CD4-positive, alpha-beta T cell treated with Interleukin-2 at 100 ng/mL for 4 hours (primary cell): ENCODE measurements at places on chromosomes 11 and 22.
A peak's percentile ranks its signal among the peaks of the same experiment; 100 is the strongest.

- DNase-seq, result no peak
Observed at GRCh38 chr22:39435616-39436015, 21.2 kb upstream of the MGAT3 start.

DNA sequence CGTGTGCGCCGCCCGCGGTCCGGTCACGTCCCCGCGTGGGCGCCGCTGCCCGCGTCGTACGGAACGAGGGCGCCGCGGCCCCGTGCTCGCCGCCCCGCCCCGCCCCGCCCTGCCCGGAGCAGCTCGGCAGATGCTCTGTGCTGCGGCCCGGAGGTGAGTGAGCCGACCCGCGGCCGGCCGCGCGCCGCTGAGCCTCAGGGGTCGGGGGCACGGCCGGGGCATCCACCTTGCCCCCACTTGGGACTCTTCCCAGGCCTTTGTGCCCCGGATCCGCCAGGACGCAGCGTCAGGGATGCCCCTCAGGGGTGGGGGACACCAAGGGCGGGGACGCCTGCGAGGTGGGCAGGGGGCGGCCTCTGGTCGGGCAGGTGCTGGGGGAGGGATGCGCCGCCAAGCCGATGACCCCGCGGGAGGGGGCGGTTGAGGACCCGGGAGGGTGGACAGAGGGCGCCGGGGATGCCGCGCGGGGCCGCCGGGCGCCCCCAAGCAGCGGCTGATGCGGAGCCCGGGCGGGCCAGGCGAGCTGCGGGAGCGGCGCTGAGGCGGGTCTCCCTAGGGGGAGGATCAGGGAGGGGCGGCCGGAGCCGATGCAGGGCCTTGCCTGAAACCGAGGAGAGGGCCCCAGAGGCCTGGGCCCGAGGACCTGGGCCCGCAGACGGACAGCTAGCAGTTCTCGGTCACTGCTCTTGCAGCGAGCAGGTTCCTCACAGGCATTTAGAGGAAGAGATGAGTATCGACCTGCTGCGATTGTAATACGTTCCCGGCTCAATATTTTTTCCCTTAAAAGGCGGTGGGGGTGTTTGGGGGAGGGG lies at the start of gene GNAZ:
TSS of gene GNAZ (plus strand) at position 102 of the 812 bp plus-strand sequence. CDS start 25,177 bp downstream, outside the sequence.
- peak; percentile 6 for DNase-seq

- DNase-seq, result no peak
Observed at GRCh38 chr11:130087294-130087926, 17.7 kb downstream of the APLP2 start.

DNA sequence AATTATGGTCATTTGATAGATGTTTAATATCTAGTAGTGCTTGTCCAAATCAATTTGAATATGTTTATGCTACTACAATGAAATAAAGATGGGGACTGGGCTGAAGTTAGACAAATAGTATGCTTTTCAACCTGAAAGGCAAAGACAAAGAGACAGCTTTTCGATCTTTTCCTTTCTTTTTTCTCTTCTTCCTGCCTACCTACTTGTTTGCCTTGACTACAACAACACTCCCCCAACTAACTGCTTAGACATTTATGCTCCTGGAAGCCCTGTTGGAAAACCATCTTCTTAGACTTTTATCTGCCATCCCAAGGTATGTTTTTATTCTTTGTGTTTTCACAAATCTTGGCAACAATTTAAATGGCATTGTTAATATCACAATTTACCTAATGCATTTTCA lies 374.4 kb upstream of the DDI1 start:
- DNase-seq, result no peak

GRCh38 chr22:27399161-27399560 lies 402.4 kb downstream of the MN1 start:
- no peak for DNase-seq

GRCh38 chr22:38886333-38886732 lies 14.3 kb upstream of the CBX6 start:
- no peak for DNase-seq

DNA sequence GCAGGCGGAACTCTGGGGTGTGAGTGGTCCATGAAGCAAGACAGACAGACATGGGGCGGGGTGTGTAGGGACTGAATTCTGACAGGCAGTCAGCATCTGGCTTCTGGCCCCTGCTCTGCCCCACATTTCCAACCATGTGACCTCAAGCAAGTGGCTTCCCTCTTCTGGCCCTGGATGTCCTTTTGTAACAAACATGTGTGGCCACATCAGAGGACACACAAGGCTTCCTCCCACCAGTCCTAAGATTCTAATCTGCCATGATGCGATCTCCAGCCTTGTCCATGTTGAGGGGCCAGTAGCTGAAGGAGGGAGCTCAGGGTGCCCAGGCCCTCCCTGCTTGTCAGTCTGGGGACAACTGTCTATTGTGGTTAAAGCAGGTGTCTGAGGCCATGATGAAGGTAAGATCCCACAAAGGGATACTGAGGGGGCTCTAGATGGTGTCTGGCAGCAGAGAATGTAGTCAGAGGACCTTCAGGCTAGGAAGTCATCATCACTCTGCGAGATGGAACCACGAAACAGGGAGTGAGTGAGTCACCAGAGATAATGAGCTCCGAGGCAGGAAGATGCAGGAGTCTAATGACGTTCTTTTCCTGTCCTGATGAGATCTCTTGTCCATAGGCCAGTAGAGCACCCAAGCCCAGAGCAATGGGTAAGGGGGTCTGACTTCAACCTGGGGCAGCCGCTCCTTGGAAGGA lies 27.4 kb downstream of the DRD2 start:
- DNase-seq, result no peak

DNA sequence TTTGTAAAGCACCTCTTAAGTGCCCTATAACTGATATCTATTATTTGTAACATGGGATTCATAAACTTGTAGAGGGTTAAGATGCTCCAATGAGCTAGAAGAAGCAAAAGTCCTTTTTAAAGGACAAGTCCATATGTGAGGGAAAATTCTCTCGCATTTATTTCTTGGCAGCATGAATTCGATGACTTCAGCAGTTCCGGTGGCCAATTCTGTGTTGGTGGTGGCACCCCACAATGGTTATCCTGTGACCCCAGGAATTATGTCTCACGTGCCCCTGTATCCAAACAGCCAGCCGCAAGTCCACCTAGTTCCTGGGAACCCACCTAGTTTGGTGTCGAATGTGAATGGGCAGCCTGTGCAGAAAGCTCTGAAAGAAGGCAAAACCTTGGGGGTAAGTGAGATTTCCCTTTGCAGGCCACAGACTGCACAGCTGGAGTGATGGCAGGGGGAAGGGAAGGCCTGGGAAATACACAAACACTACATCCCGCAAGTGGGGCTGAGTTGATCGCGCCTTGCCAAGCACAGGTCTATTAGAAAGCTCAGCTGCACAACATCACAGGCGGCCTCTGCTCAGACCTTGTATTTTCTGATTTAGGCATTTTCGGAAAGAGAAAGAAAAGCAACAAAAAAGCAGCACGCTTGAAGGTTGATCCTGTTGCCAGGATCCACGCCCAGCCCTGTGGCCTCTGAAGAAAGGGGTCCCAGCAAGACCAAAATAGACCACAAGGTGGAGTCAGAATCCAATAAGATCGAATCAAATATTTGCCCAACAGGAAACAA lies 1.5 kb downstream of the MS4A8 start:
- DNase-seq, result no peak

DNA sequence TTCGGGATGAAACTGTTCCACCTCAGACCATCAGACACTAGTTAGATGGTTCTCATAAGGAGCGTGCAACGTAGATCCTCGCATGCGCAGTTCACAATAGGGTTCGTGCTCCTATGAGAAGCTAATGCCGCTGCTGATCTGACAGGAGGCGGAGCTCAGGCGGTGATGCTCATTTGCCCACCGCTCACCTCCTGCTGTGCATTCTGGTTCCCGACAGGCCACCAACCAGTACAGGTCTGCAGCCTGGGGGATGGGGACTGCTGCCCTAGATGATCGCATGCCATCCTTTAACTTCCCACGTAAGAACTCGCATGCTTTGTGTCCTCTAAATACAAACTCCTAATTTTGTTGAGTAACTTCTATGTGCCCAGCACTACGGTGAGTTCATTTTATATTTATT lies 62.6 kb downstream of the EFCAB6 start:
- DNase-seq, result no peak

DNA sequence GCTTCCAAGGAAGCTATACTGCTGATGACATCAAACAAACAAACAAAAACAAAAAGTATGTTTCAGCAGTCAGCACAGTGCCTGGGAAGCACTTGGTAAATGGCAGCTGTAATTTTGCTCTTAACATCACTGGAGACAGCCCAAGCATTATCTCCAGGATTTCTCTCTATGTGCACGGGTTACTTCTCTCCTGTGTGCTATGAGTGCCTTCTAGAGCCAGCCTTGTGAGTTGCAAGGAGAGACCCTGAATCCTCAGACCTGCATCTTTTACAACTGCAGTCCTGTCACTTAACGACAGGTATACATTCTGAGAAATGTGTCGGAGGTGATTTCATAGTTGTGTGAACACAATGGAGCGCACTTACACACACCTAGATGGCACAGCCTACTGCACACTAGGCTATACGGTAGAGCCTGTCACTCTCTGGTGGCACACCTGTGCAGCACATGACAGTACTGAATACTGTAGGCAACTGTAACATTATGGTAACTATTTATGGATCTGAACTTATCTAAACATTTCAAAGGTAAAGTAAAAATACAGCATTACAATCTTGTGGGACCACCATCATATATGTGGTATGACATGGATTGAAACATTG lies 662.5 kb upstream of the B3GAT1 start:
- no peak for DNase-seq

DNA sequence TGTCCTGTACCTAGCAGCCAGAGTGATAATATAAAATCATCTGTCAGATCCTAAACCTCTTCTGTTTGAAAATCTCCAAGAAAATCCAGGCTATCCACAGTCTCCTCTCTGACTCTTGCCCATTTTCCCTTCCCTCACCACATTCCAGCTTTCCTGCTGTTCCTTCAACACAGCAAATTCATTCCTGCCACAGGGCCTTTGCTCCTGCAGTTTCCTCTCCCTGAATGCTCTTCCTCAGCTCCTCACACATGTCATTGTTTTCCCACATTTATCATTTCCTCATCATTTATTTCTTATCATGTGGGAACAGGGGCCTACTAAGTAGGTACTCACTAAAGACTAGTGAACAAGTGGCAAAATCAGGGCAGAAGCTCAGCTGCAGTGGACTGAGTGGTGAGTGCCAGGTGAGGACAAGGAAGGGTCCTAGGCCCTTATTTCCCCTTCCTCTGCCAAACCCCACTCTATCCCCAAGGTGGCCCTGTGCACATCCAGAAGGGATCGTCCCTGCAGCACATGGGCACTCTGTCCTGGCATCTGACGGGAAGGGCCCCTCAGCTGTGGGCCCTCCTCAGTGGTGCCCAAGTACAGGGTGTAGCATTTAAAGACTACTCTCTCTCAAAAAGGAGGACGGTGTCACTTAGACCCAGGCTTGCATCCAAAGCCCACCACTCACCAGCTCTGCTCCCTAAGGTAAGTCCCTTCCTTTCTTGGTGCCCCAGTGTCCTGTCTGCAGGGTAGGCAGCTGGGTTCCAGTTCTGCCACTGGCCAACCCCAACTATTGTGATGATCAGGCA lies 2.0 kb downstream of the LRRC32 start:
- DNase-seq, result no peak

DNA sequence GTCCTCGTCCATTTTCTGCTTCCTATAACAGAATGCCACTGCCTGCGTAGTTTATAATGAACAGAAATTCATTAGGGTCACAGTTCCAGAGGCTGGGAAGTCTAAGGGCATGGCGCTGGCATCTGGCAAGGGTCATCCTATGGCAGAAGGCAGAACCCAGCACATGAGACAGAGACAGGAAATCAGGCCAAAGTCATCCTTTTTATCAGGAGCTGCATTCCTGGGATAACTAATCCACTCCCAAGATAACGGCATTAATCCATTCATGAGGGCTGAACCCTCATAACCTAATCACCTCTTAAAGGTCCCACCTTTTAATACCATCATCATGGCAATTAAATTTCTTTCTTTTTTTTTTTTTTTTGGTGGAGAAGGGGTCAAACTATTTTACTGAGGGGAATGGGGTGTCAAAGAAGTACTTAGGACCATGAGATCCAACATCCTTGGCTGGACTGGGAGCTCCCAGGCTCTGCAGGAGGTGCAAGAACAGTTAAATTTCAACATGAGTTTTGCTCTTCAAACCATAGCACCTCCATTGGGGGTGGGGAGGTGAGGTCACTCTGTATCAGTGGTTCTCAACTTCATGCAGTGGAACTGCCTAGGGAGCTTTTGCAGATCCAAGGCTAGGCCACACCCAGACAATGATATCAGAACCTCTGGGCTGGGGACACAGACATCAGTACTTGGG lies 4.4 kb downstream of the TMEM109 start:
- no peak for DNase-seq

GRCh38 chr11:122105044-122105758 lies 10.8 kb downstream of the BLID start:
- DNase-seq, result no peak

DNA sequence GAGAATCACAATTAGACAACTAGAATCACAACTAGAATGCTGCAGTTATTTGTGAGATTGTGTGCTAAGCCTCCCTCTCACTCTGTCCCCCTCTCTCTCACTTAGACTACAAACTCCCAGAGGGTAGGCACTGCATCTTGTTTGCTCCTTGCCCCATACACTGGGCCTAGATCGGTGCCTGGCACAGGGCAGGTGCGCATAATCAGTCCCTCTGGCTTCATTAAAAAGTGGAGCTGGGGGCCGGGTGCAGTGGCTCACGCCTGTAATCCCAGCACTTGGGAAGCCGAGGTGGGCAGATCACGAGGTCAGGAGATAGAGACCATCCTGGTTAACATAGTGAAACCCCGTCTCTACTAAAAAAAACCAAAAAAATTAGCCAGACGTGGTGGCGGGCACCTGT lies 456.8 kb downstream of the MIAT start:
- DNase-seq, result no peak

- peak; percentile 84 for DNase-seq
Observed at GRCh38 chr11:67373648-67374570, 511 bp upstream of the CLCF1 start.

DNA sequence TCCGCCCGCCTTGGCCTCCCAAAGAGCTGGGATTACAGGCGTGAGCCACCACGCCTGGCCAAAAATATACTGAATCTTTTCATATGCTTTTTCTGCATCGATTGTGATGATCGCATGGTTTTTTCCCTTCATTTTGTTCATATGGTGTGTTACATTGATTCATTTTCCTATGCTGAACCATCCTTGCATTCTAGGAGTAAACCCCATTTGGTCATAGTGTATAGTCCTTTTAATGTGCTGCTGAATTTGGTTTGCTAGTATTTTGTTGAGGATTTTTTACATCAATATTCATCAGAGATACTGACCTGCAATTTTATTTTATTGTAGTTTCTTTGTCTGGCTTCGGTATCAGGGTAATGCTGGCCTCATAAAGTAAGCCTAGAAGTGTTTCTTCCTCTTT lies 12.2 kb downstream of the WBP2NL start:
- no peak for DNase-seq

GRCh38 chr11:86957976-86958646 lies 2.9 kb upstream of the FZD4 start:
- DNase-seq, result no peak

DNA sequence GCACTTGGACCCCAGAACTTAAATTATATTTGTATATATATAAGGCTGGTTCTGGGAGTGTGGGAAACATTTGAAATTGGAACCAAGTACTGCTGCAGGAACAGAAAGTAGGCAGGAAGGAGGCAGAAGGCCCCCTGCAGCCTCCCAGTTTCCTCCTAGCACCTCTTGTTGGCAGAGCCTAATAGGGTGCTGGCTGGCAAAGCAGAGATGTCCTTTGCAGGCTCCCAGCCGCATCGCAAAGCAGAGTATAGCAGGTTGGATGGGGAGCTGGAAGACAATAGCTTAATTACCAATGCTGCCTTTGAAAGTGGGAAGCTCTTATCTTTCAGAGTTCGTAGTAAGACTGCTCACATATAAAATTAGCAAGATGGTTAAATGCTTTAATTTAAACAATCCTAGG lies 370.8 kb upstream of the C11orf87 start:
- DNase-seq, result no peak
